ENCODE measurements at places on chromosomes 16 and 17. TPM values are rescaled to one million over a fixed set of nuclear protein-coding genes. Genes with fewer than 3 reads are reported as not detected.
A peak's percentile ranks its signal among the peaks of the same experiment; 100 is the strongest.

- H3K27me3 ChIP-seq, result no peaks in the 10 kb centered on the region
- no peak overlapping the region for H3K4me3 ChIP-seq
- DNase-seq, result peak; percentile 51
Measured at GRCh38 chr17:49739641-49740271, 24.2 kb downstream of the FAM117A start.

The ASGR2 gene
- polyA plus RNA-seq, result 3.5 TPM

The TNS4 gene
- 2.3 TPM for polyA plus RNA-seq

- no peak overlapping the region for H3K4me3 ChIP-seq
- DNase-seq, result no peak
- H3K27me3 ChIP-seq, result no peaks in the 10 kb centered on the region
- no peaks in the 10 kb centered on the region for H3K36me3 ChIP-seq
- H3K27ac ChIP-seq, result no peak overlapping the region
- no peaks in the 10 kb centered on the region for H3K4me1 ChIP-seq
Measured at GRCh38 chr16:68374246-68374805, 63.5 kb downstream of the PRMT7 start.

The TEDC2 gene
- 2.9 TPM for polyA plus RNA-seq

DNA sequence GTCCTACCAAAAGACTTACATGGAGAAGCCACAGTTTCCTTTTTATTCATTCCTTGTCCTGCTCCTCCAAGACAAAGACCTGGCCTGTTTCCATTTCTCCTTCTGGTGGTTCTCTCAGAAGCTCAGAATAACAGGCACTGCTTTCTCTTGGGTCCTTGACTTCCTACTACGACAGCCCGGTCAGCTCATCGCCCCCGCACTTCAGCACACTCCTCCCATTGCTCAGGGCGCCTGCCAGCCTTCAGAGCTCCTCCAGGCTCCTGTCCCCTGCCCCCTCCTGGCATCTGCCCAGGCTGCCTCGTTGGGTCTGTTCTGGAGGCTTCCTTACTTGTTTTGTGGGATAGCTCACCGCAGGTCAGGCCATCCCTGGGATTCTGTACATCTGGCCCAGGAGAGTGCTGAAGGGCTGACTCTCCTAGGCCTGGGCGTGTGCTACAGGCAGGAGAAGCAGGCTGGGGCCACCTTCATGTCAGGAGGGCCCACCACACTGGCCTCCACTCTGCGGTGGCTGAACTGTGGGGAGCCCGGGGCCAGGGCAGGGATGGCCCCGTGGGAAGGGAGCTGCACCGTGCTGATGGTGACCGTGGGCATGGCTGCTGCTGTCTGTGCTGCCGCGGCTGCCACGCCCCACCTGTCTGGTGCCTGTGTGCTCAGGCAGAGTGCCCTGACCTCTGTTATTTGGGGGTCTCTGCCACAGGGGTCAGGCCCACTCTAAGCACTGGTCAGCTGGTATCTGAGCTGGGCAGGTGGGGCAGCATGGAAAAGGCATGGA, 17.7 kb downstream of the TCF25 start:
- no peak overlapping the region for H3K27ac ChIP-seq
- H3K36me3 ChIP-seq, result peaks cover 38% of the 10 kb centered on the region
- H3K27me3 ChIP-seq, result no peaks in the 10 kb centered on the region
- H3K4me3 ChIP-seq, result no peak overlapping the region

GRCh38 chr17:35807371-35808144, 1.7 kb upstream of the TAF15 start:
- no peak overlapping the region for H3K27ac ChIP-seq
- DNase-seq, result no peak
- H3K4me1 ChIP-seq, result peaks cover 8% of the 10 kb centered on the region
- H3K4me3 ChIP-seq, result no peak overlapping the region
- H3K36me3 ChIP-seq, result no peaks in the 10 kb centered on the region

The SSTR5 gene
- not detected for polyA plus RNA-seq

- no peak for DNase-seq
- no peak overlapping the region for H3K27ac ChIP-seq
- no peaks in the 10 kb centered on the region for H3K27me3 ChIP-seq
- no peak overlapping the region for H3K4me3 ChIP-seq
- H3K4me1 ChIP-seq, result peaks cover 6% of the 10 kb centered on the region
Measured at GRCh38 chr17:67671493-67671892, 46.2 kb upstream of the NOL11 start.

DNA sequence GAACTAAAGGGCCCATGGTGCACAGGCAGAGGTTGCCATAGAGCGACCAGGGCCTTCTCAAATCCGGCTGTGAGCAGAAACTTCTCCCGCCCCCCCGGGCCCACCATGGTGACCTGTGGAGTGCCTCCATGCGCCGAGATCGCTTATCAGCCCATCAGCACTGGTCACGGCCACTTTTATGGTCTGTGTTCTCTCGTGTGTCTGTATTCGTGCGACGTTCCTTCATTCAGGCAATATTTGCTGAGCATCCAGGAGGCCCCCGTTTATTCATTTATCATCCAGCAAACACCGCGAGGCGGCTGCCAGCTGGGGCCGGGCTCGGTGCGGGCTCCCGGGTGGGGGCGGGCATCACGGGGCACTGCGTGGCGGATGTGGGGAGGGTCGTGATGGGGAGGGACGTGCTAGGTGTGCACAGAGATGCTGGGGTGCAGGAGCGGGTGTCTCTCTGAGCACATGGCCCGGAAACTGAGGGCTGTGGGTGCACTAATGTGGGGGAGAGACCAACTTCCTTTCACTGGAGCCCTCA, 88.0 kb upstream of the CBX4 start:
- no peak overlapping the region for H3K4me3 ChIP-seq
- DNase-seq, result no peak
- H3K27me3 ChIP-seq, result peaks cover 22% of the 10 kb centered on the region
- H3K36me3 ChIP-seq, result no peaks in the 10 kb centered on the region
- no peak overlapping the region for H3K27ac ChIP-seq

DNA sequence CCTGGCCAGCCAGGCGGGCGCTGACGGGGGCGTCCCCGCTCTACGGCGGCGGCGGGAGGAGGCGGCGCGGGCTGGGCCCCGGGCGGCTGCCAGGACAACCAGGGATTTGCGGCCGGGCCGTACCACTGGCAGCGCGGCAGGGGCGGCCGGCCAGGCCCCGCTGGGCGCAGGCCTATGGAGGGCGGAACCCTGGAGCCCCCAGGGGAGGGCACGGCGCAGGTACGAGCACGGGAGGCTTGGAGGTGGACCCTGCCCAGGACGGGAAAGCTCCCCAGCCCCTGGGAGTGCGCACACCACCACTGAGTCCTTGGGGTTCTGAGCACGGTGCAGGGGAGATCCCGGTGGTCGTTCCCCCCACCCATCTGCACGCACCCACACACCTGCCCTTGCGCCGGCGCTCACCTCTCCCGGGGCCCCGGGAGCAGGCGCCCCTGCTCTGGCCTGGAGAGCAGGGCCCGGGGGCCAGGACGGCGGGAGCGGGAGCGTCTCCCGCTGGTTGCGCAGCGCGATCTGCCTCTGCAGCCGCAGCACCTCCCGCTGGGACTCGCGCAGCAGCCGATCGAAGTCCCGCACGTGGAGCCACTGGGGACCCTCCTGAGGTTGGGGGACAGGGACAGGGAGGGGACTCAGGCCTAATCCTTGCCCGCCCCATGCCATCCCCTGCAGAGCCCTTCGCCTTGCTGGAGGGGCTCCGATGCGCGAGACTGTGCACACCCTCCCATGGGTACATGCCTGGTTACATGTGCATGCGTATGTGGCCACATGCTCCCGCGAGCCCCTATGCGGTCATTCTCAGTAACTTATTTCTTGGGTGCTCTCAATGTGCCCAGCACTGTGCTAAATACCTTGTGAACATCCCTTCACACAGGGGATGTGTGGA, 3.9 kb downstream of the TSPOAP1 start:
- H3K4me1 ChIP-seq, result peaks cover 3% of the 10 kb centered on the region
- peak overlapping the region; percentile 49 for H3K27ac ChIP-seq

GRCh38 chr17:58277107-58277801, 3.5 kb downstream of the MPO start:
- H3K4me3 ChIP-seq, result no peak overlapping the region
- no peak overlapping the region for H3K27ac ChIP-seq
- H3K27me3 ChIP-seq, result no peaks in the 10 kb centered on the region
- H3K36me3 ChIP-seq, result no peaks in the 10 kb centered on the region
- DNase-seq, result no peak

DNA sequence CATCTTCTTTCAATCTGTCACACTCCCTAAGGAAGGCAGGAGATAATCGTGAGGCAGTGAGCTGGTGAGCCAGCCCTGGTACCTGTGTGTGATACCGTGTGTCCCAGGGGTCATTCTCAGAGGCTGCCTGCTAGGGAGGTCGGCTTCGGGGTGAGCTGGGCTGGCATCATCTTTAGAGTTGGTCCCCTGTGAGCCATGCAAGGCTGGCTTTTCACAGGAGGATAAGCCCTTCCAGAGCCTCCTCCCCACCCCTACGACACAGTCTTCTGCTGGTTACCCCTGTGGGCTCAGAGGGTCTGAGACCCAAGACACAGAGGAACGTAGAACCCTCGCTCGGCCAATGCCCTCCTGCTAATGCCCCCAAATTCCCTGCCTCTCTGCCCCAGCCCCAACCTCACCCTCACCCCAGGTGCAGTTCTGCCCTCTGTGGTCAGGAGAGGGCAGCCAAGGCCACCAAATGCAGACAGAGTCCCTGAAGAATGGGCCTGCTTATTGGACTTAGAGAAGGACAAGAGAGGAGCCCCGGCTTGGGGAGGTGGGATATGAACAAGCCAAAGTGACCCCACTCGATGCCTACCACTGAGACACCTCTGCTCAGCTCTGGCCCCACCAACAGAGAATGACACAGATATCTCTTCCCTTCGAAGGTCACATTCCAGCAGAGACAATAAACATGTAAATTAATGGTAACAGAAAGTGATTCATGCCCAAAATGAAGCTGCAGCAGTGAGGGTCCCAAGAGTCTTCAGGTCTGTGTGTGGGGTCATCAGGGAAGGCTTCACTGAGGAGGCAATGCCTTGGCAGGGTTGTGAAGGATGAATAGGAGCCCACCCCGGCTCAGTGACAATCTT, 80.8 kb upstream of the CCL1 start:
- H3K36me3 ChIP-seq, result no peaks in the 10 kb centered on the region
- DNase-seq, result no peak
- no peak overlapping the region for H3K27ac ChIP-seq
- H3K4me3 ChIP-seq, result no peak overlapping the region
- H3K4me1 ChIP-seq, result no peaks in the 10 kb centered on the region

DNA sequence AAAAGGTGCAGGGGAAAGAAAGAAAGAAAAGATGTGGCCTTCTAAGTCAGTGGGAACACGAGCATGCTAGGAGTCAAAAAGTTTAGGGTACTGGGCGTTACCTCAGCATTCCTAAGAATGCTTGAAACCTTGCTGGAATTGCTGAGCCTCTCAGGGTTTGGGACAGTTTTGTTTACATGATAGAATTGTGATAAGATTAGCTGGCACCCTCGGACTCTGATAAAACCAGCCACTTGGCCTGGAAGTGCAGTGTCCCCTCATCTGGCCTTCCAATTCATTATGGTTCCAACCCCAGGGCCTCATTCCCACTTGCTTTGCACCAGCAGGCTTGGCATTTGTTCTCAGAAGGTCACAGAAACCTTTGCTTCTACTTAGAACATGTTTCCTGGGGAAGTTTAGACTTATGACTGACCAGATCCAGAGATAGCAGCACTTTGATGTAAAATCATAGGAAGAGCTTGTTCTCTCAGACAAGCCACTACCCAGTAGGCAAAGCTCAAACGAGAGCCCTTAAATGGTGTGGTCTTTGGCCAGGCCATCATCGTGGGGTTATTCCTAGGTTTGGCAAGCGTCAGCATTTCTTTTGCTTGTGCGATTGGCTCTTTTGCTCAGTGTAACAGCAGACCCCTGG, 8.0 kb downstream of the SGF29 start:
- no peaks in the 10 kb centered on the region for H3K4me1 ChIP-seq
- H3K36me3 ChIP-seq, result peaks cover 22% of the 10 kb centered on the region
- no peaks in the 10 kb centered on the region for H3K27me3 ChIP-seq
- no peak overlapping the region for H3K4me3 ChIP-seq
- peak; percentile 25 for DNase-seq

The RHBDL1 gene
- polyA plus RNA-seq, result 0.98 TPM

DNA sequence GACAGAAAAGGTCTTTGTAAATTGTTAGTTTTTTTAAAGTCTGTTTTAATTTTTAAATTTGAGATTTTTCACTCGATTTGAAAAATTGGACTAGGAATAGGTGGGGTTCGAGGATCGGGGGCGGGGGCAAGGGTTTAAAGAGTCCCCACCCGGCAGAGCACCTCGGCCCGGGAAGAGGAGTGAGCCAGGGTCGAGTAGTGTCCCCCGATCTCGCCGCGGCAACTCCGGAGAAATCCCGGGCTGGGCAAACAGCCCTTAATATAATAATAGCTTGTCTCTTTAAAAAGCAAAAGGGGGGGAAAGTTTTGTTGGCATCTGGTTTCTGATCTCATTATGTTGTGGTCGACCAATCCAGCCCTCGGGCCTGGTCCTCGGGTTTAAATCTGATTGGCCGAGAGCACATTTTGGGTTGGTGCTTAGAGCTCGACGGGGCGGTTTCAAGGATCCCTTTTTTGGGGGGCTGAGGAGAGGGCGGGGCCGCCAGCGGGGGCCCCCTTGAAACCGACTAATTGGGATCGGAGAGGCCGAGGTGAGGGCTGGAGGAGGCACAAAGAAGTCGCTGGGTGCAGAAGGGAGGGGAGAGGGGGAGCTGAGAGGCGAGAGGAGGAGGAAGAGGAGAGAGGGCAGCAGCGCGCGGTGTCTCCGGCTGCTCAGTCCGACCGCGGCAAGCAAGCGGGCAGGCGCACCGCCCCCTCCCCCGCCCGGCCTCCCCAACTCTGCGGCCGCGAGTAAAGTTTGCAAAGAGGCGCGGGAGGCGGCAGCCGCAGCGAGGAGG, at the start of gene FZD2:
FZD2 (plus strand) TSS at position 653 of the 775 bp plus-strand sequence. CDS start 205 bp downstream, outside the sequence.
- peak within 1 kb of the TSS; percentile 65 for H3K27ac ChIP-seq
- H3K4me1 ChIP-seq, result peaks cover 47% of the 10 kb centered on the region
- DNase-seq, result peak; percentile 100
- no peaks in the 10 kb centered on the region for H3K27me3 ChIP-seq
- H3K36me3 ChIP-seq, result peaks cover 4% of the 10 kb centered on the region

DNA sequence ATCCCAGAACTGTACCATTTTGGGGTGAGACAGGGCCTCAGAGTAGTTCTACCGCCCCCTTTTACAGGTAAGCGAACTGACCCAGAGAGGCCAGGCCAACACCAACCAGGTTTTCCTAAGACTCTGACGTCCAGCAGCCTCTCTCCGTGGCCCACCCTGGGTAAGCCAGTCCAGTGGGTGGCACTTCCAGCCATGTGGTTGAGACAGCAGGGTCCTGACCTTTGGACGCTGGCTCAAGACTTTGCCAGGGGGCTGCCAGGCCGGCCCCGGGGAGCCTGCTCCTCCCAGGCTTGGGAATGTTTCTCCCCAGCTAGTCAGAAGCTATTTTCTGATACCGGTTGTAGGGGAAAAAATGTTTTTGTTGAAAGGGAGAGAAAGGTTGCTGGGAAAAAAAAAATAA, 16.9 kb downstream of the GPRC5C start:
- no peak for DNase-seq
- no peaks in the 10 kb centered on the region for H3K36me3 ChIP-seq
- H3K4me1 ChIP-seq, result peaks cover 35% of the 10 kb centered on the region
- peak overlapping the region; percentile 19 for H3K27ac ChIP-seq
- H3K4me3 ChIP-seq, result no peak overlapping the region
- H3K27me3 ChIP-seq, result no peaks in the 10 kb centered on the region
